Stimulated activated CD8-positive, alpha-beta memory T cell treated with anti-CD3 and anti-CD28 coated beads, Interleukin-7, amount 100 ng/mL, for 1 hour (primary cell): ENCODE measurements at places on chromosomes 1 and 21.

GRCh38 chr1:42801832-42802473, 15.0 kb upstream of the ERMAP start:
- no peak for DNase-seq

GRCh38 chr1:236515443-236515958, 8.3 kb upstream of the LGALS8 start:
- DNase-seq = no peak

DNA sequence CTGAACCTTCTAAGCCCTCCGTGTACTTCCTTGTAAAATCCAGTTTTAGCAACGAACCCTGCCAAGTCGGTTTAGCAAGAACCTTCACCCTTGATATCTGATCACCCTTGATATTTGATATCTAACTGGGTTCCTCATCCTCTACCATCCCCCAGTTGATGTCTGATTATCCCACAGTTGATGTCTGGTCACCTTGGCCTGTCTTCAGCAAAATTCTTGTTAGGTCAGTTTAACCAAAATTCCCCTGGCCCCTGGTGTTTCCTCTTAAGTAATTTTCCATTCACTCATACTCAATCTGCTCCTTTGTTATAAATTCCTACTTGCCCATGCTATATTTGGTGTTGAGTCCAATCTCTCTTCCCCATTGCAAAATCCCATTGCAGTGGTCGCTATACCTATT, 114.5 kb upstream of the ZNHIT6 start:
- DNase-seq = no peak

GRCh38 chr1:65421351-65422025, 1.0 kb downstream of the LEPR start:
- DNase-seq = no peak

GRCh38 chr1:151060007-151060656, at the start of gene MLLT11:
Gene MLLT11 (plus strand): TSS chr1:151060397. CDS start chr1:151067225, 6,828 bp downstream.
- DNase-seq = no peak

GRCh38 chr1:230149751-230150584, 82.9 kb downstream of the GALNT2 start:
- no peak for DNase-seq

DNA sequence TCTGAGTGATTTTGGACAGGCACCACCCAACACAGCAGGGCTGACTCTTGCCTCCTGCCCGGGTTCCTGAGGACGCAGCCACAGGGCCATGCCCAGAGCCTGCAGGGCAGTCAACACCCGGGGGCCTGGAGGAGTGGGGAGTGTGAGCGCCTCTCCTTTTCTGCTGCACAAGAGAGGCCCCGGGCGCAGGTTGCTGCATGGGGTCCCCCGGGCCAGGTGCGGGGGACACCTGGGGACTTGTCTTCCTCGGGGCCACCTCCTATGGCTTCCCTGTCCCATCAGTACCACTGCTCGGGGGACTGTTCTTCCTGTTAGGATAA, 6.9 kb upstream of the TTC34 start:
- no peak for DNase-seq

DNA sequence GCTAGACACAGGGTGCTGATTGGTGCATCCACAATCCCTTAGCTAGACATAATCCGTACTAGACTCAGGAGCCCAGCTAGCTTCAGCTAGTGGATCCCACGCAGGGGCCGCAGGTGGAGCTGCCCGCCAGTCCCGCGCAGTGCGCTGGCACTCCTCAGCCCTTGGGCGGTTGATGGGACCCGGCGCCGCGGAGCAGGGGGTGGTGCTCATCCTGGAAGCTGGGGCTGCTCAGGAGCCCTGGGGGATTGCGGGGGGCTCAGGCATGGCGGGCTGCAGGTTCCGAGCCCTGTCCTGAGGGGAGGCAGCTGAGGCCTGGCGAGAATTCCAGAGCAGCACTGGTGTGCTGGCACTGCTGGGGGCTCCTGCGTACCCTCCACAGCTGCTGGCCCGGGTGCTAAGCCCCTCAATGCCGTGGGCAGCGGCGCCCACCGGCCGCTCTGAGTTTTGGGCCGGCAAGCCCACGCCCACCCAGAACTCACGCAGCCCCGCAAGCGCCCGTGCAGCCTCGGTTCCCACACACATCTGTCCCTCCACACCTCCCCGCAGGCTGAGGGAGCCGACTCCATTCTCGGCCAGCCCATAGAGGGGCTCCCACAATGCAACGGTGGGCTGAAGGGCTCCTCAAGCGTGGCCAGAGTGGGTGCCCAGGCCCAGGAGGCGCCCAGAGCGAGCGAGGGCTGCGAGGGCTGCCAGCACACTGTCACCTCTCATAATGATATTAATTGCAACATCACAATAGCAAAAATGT, 87.4 kb downstream of the CRB1 start:
- no peak for DNase-seq

DNA sequence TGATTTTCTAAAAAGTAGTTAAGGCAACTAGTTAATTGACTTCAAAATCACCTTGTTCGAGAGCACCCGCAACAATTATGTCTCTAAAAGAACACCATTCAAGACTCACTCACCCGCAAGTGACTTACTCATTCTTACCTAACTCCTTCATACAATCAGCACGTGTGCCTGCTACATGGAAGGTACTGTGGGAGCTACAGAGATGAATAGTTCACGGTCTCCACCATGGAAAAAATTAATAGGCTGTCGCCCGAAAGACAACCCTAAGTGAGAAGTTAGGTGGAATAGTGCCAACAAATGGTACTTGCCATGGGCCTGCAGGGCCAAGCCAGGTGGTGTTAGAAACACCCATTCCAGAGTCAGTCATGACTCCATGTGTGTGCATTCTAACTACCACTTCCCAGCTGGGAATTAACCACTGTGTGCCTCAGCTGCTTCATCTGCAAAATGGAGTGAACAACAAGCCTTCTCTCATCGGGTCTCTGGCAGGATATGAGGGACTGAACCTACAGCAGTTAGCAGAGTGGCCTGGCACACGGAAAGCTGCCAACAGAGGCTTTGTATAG, 7.1 kb downstream of the SSBP3 start:
- DNase-seq = no peak

- DNase-seq = no peak
These were observed 374.9 kb upstream of the BRINP3 start for GRCh38 chr1:190852611-190853010.

GRCh38 chr1:3777078-3777547, 4.6 kb downstream of the SMIM1 start:
- DNase-seq = no peak

DNA sequence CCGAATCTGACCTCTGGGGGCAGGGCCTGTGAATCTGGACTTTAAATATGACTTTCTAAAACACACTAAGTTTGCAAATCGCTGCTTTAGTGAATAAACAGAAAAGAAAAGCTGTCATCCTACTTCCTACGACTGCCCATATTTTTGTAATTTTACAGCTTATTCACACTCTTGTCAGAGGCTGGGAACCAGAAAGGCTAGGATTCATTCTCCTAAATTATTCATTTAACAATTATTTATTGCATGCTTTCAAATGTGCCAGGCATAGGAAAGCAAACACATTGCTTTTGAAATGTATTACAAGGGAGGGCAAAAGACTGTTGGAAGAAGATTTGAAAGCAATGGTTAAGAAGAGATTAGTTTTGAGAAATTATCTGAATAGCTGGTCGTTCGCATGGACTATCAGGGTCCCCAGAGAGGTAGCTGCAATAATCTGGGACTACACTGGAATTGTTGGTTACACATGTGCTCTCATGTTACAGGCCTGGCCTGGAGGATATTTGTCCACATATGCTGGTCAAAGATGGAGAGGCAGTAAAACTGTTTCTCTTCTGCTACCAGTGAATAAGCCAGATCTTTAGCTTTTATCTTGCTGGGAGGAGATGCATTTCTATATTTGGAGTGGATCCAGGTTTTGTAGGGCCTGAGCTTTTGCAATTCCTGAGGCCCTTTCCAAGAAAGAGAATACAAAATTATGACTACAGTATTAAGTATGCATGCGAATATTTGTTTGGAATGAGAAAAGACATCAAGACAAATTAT, 29.6 kb upstream of the SFPQ start:
- no peak for DNase-seq

DNA sequence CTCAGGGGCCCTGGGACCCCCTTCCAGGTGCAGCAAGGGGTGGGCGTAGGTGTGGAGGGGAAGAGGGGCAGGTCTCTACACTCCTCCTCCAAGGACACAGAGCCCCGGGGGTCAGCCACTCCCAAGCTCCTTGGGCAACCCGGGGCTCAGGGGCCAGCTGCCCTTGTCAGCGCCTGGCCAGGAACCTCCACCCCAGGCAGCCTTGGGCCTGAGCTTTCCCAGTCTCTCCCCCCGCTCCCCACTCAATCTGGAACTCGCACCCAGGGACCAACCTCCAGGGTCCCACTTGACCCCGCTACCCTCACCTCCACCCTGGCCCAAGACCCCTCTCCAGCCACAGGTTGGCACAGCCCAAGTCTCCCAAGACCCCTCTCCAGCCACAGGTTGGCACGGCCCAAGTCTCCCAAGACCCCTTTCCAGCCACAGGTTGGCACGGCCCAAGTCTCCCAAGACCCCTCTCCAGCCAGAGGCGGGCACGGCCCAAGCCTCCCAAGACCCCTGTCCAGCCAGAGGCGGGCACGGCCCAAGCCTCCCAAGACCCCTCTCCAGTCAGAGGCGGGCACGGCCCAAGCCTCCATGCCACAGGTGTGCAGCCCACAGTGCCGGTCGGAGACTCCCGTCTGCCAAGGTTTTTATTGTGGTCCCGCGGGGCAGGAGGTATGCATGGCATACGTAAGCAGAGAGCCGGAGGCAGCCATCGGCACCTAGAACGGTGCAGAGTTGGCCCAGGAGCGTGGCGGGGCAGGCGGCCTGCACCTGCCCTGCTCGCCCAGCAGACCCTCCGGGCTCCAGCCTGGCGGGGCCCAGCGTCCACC, 3.0 kb downstream of the TNFRSF4 start:
- no peak for DNase-seq

DNA sequence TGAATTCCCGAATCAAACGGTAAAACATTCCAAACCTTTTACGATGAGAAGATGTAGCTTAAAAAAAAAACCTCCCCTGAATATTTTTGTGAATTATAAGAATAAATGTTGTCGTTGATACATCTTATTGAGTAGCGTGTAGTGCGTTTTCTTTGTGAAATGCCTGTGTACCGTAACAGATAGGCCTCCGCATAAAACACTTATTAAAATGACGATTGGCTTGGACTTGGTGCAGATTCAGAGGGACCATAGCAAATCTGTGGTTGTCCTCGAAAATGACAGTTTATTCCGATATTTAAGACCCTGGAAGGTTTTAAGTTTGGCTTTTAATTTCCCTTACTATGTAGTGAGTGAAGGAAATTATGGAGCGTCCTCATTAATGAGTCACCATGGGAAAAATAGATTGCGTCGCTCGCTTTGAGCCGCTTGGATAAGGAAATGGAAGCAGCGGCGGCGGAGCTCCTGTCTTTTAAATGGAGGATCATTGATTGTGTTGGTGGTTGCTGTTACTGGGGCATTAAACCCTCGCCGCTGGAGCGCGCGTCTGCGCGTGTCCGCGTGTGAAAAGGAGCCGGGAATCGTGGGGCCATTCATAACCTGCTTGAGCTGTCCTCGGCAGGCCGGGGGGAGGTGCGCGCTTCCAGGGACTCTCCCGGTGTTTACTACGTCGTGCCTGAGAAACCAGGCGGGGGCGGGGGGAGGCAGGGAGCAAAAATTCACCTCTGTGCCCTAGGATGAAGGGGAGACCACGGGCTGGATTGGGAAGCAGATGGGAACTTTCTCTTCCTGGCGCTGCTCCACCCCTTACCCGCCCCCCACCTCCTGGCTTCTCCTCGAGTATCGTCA, 1.6 kb downstream of the SPEN start:
- DNase-seq = peak; percentile 40

GRCh38 chr1:157357111-157357510, 195.2 kb downstream of the FCRL5 start:
- DNase-seq = no peak

- DNase-seq = no peak
These were observed 93.6 kb downstream of the SIM2 start for GRCh38 chr21:36792505-36792967.

DNA sequence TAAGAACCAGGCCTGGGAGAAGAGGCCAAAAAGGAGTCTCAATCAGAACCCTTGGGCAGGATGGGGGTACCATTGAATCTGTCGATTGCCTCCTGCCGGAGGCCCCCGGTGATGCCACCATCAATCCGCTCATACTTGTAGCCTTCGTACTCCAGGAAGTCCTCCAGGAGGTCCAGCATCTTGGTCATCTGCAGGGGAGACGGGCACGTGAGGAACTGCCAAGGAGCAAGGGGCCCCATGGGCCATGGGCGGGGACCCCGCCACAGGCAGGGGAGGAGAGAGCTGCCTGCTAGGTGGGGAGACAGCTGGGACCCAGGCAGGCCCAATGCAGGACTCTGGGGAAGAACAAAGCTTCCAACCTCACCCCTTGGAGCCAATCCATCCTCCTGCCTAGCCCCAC, 48.6 kb downstream of the CHD5 start:
- no peak for DNase-seq

DNA sequence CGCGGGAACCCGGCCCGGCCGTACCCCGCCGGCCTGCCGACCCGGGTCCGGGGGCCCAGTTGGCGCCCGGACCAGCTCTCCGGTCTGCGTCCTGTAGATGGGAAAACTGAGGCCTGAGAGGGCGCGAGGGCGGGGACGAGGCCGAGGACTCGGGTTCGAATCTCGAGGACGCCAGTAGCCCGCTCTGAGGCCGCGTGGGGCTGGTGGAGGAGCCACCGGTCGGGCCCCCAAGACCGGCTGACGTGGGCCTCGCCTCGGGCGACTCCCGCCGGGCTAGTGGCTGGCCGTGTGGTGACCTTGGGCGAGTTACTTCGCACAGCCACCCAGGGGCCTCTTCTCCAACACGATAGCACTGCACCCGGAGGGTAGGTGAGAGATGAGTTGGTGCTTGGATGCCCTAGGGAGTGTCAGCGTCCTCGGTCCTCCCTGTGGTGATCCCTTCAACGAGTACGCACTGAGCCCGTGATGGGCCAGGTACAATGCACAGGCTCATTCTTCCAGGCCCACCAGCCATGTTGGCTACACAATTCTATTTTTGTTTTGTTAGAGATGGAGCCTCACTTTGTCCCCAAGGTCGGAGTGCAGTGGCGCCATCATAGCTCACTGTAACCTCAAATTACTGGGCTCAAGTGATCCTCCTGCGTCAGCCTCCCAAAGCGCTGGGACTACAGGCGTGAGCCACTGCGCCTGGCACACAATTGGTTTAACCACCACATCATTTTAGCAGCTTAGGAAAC, 404 bp upstream of the SCMH1 start:
- no peak for DNase-seq

GRCh38 chr21:41763398-41763931, 3.4 kb downstream of the RIPK4 start:
- DNase-seq = no peak

GRCh38 chr1:114428083-114428754, 82.8 kb downstream of the TRIM33 start:
- DNase-seq = no peak

- no peak for DNase-seq
These were observed 9.6 kb downstream of the RAB42 start for GRCh38 chr1:28601696-28602095.

GRCh38 chr1:11170102-11170501, 19.1 kb upstream of the ANGPTL7 start:
- DNase-seq = no peak

GRCh38 chr1:247656221-247656875, 23.2 kb downstream of the OR13G1 start:
- no peak for DNase-seq

GRCh38 chr1:26119892-26120608, 8.4 kb downstream of the PDIK1L start:
- no peak for DNase-seq

- DNase-seq = no peak
These were observed 178.4 kb downstream of the ADSS2 start for GRCh38 chr1:244273262-244273844.

GRCh38 chr1:228098323-228098931, 4.7 kb downstream of the C1orf35 start:
- DNase-seq = no peak
